Fibroblast of skin of scalp (primary cell): ENCODE measurements at places on chromosomes 12 and 14.

- no peak for DNase-seq
Measured at GRCh38 chr14:67690011-67690410, 5.6 kb downstream of the RDH11 start.

DNA sequence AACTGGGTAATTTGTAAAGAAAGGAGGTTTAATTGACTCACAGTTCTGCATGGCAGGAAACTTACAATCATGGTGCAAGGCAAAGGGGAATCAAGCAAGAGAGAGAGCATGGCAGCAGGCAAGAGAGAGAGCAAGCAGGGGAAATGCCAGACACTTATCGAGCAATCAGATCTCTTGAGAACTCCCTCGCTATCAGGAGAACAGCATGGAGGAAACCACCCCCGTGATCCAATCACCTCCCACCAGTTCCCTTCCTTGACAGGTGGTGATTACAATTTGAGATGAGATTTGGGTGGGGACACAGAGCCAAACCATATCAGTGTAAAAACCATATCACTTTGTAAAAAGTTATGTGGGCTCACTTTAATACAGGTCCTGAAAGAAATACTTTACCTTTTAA is 56.4 kb upstream of the NEDD1 start:
- DNase-seq: no peak

GRCh38 chr12:56488041-56488955 is at the start of gene GLS2:
Gene GLS2 (minus strand): TSS chr12:56488161. CDS start chr12:56488118, 43 bp downstream.
- DNase-seq: peak; percentile 74

GRCh38 chr12:89765959-89766824 is 57.6 kb upstream of the ATP2B1 start:
- no peak for DNase-seq

DNA sequence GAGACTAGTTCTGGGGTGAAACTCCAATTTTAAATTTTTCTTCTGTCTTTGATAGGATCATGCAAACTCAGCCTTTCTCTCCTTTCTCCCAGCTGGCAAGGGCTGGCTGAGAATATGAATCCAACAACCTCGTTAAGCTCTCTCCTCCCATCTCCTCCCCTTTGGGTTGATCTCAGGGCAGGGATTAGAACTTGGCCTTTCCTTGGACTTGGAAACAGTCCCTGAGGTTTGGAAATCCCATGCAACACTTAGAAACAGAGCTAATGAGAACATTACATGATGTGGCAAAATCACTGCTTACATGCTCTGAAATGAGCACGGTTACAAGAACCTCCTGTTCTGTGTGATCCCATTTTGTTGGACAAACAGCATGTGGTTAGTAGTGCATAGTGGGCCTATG is 31.6 kb downstream of the ACACB start:
- no peak for DNase-seq

DNA sequence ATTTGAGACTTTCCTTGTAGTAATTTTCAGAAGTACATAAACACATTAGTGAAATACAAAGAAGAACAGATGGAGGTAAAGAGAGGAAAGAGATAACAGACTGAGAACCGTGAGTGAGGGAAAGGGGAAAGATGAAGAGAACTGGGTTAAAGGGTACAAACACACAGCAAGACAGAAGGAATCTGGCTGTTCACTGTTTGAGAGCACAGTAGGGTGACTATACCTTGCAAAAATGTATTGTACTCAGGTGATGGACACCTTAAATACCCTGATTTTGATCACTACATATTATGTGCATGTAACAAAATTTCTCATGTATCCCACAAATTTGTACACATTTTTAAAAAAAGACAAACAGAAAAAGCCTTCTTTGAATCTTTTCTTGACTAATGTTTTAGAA is 2.7 kb upstream of the TRHDE start:
- no peak for DNase-seq

DNA sequence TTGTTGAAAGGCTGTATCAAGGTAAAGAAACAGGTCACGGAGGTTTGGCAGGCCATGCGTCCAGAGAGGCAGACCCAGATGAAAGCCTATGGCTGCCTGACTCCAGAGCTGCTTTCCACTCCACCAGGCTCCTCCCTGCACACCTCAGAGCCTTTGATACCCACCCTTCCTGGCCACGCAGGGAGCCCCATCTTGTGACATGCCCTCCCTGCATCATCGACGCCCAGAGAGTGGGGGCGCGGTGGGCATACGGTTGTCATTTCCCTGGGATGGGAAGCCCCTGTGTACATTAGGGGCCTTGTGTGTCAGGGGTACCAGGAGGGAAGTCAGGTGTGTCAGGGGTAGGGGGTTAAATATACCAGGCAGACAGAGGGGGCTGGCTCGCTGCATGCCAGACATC is 30.3 kb upstream of the GPR68 start:
- no peak for DNase-seq

DNA sequence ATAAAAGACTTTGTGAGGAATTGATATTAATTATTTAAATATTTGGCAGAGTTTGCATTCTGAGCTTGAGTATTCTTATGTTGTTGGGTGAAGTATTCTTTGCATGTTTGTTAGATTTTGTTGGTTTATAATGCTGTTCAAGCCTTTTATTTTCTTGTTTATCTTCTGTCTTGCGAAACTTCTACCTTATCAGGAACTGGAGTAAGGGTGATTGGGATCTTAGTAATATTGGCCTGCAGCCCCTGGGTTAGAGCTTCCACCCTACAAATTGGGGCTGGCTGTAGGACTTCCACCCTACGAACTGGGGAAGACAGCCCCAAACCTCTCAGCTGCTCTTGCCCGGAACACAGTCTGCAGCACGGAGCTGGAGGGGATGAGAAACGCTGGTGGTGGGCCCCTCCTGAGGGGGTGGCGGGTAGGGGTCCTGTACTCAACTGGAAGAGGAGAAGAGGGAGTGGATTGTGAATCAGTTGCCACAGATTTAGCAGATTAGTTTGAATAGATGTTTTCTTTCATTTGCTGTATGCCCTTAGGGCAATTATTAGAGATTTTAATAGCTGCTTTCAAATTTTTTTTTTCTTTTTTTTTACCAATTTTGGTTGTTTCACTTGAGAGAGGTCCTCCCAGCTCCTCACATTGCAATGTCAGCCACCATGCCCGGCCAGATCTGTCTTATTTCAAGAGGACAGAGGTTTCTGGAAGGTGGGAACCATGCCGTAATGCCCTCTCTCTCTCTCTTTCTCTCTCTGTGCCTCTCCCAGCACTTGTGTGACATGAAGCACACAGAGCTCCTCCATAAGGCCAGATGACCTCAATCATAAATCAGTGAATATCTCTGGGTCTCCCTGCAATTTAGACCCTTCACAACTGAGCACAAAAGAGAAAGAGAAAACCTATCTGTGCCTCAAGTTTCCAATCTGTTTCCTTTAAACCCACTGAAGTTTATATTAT is 123.4 kb downstream of the DICER1 start:
- DNase-seq: no peak

GRCh38 chr12:13147688-13148484 is 44.4 kb upstream of the GSG1 start:
- DNase-seq: no peak

DNA sequence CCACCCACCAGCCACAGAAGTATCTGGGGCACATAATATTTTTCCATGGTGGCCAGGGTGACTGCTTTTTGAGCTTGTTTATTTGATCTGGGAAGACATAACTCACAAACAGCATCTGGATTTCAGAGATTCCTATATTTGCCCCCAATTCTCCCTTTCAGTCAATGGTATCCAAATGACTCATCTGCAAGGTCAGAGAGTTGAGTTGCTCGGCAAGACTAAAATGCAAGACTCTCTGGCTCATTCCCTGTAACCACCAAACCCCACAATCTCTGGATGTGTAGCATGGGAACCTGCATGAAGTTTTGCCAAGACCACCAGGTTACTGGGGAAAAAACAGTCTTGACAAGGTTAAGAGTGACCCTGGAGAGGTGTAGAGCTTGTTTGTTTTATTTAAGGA is 174.9 kb upstream of the FAR2 start:
- DNase-seq: peak; percentile 28

GRCh38 chr12:26499979-26500640 is 304.7 kb downstream of the SSPN start:
- DNase-seq: no peak

GRCh38 chr14:47210099-47210498 is 465.3 kb downstream of the MDGA2 start:
- DNase-seq: no peak

- no peak for DNase-seq
Measured at GRCh38 chr14:99296517-99296916, 24.5 kb upstream of the BCL11B start.

DNA sequence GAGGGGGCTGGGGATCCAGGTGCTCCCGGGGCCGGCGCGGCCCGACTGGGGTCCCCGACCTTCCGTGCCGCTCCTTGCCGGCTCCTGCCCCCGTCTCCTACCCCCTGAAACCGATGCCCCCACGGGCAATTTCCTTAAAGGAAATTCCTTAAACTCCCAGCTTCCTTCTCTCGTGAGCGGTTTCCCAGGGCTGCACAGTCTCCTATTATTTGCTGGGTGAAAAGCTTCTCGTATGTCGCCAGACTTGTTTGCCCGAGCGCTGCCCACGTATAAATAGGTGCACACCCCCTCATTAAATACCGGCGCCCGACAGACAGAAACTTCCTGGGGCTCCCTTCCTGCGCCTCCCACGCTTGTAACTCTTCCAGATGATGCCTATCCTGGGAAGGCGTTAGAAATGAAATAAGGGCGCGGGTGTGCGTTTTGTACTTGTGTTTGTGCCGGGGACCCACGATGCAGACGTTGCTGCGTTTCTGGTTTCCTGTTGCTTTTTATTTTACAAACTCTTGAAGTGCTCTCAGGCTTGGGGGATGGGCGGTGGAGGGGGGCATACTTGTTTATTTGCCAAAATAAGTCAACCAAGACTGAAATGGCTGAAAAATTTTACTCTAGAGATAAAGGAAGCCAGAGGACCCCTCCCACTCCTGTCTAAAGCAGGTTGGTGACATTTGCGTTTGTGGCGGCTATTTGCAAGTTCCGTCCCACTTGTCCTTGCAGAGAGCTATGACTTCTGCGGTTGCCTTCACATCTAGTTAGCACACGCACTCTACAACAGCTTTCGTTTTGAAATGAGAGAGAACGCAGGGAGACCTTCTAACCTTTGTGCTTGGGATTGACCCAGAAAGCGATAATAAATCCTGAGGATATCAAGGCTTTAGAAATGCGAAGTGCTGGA is 1.0 kb downstream of the HIP1R start:
- DNase-seq: no peak

DNA sequence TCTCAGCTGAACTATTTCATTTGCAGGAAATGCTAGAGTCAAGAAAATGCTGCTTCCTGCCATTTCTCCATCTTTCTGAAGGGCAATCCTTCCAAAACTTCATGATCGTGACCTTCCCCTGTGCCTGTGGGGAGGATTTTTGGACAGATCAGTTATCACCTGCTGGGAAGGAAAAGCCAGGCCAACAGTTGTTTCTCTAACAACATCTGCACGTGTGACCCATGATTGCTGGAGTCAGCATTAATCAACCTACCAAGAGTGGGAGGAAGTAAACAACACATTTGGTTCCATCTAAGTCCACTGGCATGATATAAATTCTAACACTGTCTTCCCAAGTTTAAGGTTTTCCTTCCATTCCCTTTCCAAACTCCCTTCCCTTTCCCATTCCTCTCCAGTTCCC is 172.7 kb downstream of the APAF1 start:
- no peak for DNase-seq

- no peak for DNase-seq
Measured at GRCh38 chr14:44341116-44341515, 166.0 kb downstream of the FSCB start.

DNA sequence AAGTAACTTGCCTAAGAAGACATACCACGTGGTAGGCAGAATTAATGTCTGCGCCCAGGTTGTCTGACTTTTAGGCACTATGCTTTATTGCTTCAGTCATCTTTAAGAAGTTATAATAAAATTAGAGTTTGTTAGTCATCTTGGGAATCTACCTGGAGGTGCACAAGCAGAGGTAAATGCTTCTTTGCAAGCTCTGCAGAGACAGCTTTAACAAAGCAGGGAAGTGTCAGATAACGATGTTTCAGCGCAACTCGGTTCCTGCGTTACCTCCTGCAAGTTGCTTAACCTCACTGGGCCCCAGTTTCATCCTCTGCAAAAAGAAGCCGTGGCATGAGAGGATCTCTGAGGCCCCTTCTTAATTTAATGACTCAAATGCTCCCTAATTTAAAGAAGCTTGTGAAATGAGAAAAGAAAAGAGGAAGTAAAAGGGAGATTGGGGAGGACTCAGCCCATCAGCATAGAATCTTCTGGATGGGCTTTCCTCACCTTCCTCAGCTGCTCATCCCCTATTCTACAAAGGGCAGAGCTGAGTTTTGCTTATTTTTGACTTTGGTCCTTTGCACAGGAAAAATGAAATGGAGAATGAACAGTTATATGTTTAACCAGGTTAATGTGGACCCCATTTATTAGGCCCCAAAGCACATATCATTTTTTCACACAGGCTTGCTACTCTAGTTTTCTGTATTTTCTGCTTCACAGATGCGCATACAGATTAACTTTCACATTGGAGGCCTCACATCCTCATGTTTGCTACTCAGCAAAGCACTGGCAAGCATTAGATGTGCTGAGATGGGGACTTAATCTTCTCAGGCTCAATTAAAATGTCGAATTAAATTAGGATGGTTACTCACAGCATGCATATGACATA is 5.1 kb downstream of the ARHGDIB start:
- no peak for DNase-seq

DNA sequence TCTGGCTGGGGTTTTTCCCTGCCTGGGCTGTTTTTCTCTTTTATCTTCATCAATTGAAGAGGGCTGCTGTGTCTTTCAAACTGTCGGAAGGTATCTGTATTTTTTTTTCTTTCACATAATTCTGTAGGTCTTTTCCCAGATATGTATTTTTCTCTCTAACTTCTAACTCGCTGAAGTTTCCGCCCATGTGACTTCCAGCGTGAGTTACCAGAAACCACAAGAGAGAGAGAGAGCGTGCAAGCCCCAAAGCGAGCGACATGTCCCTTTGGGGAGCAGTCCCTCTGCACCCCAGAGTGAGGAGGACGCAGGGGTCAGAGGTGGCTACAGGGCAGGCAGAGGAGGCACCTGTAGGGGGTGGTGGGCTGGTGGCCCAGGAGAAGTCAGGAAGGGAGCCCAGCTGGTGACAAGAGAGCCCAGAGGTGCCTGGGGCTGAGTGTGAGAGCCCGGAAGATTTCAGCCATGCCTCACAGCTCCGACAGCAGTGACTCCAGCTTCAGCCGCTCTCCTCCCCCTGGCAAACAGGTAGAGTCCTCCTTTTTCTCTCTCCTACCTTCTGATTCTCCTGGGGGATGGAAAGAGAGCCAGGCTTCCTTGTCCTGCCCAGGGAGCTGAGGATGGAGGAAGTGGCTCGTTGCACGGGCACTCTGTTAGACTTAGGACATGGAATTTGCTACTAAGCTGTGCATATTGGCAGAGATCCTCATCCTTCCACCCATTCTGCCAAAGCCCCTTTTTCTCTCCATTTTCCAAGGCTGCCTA is at the start of gene BATF:
TSS of gene BATF (plus strand) at position 246 of the 759 bp plus-strand sequence. CDS start at position 460, 214 bp downstream.
- no peak for DNase-seq
